ENCODE measurements at places on chromosomes 1 and 21.

GRCh38 chr1:72918940-72919339 is 636.6 kb upstream of the NEGR1 start:
- no peak for DNase-seq

GRCh38 chr1:239896980-239897379 is 194.7 kb upstream of the FMN2 start:
- no peak for DNase-seq

- DNase-seq: no peak
These were observed 251.7 kb upstream of the DPYD start for GRCh38 chr1:98172578-98172977.

- DNase-seq: no peak
These were observed 47.6 kb downstream of the ATP1A1 start for GRCh38 chr1:116420417-116421200.

DNA sequence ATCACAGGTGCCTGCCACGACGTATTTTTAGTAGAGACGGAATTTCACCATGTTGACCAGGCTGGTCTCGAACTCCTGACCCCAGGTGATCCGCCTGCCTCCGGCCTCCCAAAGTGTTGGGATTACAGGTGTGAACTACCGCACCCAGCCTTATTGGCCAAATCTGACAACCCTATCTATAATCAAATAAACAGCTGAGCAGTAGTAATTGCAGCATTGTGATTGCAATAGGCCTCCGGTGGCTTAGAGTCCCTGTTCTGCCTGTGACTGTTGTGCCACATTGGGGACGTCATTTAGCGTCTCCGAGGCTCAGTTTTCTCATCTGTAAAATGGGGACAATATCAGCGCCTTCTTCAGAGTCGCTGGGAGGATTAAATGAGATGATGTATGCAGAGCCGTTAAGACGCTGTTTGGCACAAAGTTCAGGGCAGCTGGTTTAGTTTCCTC is 569 bp upstream of the CAPN2 start:
- no peak for DNase-seq

DNA sequence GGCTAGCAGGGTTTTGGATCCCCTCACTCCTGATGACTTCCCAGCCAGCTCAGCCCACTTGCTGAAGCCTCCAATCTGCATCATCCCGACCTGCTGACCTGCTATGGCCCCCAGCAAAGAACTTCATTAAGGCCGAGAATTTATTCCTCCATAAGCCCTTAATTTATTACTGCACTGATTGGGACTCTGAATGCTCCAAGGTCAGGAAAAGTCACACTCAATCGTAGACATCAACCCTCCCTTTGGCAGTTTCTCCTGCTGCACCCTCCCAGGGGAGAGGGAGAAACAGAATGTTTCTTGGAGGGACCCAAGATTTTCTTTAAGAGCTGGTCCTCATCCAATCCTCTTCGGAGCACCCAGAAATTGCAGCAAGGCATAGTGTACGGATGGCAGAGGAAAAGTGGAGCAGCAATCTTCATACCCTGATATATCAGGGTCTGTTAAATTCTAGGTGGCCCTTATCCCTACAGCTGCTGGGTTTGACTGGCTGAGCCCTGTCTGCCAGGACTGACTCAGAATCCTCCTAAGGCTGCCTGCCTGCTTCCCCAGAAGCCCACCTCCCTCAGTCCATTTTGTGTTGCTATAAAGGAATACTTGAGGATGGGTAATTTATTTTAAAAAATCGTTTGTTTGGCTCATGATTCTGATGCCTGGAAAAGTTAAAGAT is 62.2 kb downstream of the DMAP1 start:
- DNase-seq: no peak

- DNase-seq: no peak
These were observed 29.4 kb upstream of the USP24 start for GRCh38 chr1:55244476-55245099.

GRCh38 chr1:228194436-228194835 is 13.4 kb upstream of the OBSCN start:
- DNase-seq: peak; percentile 9

DNA sequence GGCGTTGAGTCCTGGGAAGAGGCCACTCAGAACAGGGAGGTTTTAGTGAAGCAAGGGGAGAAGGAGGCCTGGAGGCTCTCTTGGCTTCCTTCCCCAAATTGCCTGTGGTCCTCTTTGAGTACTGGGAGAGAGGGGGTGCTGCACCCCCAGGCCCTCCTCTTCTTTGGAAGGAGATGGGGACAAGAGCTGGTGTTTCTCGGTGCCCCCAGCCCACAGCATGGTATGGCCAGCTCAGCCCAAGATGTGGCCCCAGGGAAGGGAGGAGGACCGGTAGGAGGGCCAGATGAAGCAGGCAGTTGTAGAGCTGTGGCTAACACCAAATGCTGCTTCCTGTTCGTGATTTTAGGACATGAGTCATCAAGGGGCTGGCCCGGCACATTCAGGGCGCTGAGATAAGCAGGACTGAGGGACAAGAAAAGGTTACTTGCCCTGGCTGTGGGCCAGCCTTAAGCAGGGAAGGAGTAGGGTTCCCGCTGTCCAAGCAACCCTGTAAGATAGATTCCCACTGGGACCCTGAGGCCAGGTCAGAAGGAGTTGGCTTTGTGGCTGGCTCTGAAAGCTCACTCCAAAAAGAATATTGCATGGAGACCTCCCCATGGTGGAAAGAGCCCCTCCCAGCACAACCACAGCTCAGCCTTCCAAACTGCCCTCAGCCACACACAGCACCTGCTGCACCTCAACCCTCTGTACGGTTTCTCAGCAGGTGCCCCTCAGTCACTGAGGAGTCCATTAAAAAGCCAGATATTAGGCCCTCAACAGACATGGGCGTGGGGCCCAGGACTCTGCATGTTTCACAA is 4.9 kb upstream of the TNFRSF1B start:
- no peak for DNase-seq

DNA sequence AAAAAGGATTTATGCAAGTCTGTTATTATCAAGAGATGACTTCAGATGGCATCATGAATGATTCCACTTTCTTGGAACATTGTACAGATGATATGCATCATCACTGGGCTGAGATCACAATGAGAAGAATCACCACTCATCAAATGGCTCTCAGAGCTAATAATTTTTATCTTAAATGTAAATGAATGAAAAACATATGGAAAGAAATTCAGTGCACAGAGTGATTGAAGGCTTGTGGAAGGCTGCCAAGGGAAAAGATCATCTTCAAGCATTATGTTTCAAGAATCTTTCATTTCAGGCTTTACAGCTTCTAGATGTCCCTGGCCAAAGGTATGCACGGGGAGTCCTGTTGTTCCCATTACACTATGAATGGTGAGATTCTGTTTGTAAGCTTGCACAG is 955.7 kb downstream of the TTLL7 start:
- DNase-seq: no peak

- DNase-seq: peak; percentile 30
These were observed 124.2 kb upstream of the L1TD1 start for GRCh38 chr1:62070384-62071011.

DNA sequence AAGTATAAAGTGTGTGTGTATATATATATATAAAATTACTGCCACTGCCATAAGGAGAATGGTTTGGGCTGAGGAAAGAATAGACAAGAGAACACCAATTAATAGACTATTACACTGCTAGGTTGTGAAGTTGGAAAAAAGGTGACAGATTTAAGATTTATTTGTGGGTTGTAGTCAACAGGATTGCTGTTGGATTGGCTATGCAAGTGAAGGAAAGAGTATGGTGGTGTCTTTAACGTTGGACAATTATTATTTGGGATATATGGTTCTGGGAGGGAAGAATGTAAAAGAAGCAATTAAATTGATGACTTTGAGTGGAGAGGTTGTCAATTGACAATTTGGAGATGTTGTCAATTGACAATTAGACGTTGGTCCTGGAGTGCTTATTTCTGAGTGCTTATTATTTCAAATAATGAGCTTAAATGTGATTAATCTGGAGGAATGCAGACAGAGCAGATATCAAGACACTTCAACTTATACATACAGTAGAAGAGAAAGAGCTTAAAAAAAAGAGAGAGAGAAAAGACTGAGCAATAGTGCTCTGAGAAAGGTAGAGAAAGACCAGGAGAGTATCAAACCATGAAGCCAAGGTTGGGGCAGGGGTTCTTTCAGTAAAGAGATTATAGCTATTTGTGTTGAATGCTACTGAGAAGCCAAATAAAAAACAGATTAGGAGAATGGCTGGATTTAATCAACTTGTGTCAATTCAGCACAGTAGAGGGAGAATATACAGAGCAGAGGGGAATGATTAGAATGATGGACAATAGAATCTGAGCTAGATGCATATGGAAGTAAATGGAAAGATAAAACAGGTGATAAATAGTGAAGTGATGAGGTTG is 9.7 kb downstream of the PTGS2 start:
- no peak for DNase-seq

GRCh38 chr1:75723989-75724471 is 479 bp upstream of the ACADM start:
- peak; percentile 60 for DNase-seq

GRCh38 chr21:33386222-33386784 is 16.9 kb upstream of the IFNGR2 start:
- no peak for DNase-seq

DNA sequence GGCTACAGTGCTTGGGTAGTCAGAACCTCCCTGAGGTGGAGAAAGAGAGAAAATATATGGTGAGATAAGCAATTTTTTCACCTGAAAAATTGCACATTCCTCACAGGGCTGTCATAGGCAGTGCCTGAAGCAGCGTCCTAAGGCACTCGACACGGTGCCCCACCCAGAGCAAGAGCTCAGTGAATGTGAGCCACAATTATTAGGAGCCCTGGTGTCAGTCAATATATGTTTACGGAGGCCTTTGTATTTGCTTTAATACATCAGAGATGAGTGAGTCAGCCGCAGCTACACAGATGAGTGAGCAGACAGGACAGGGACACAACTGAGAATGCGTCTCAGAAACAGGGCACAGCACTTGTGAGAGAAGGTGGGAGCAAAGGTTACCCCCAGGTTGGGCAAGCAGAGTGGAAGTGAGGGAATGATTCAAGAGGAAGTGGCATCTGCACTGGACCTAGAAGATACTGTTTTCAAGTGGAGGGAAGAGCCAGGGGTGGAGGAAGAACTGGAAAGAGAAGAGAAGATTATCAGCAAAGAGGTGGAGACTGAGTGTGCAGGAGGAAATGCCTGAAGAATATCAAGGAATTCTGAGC is 5.2 kb upstream of the PIGC start:
- DNase-seq: no peak

- DNase-seq: no peak
These were observed 5.8 kb upstream of the TGFB2 start for GRCh38 chr1:218339267-218339831.

- peak; percentile 93 for DNase-seq
These were observed 180.6 kb upstream of the PALMD start for GRCh38 chr1:99465176-99465900.
